ENCODE measurements at places on chromosomes 7 and 10.
A peak's percentile ranks its signal among the peaks of the same experiment; 100 is the strongest.

DNA sequence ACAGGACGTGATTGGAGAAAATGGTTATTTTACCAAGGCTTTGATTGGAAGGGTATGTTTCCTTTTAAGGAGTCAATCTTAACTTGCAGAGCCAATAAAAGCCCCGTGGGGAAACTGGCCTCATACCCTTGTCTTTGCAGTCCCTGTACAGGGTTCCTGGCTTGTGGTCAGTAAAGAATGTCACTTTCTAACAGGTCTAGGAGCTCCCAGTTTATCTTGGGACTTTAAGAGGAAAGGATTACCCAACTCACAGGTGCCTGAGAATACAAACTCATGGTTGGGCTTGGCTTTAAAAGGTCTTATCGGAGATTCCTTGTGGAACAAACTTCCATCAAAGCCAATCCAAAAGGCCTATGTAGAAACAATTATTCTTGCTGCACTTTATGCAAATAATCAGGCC lies 221.8 kb downstream of the PHF14 start:
- no peak for DNase-seq

- DNase-seq, result no peak
Observed at GRCh38 chr10:70475661-70476060, 2.9 kb upstream of the PALD1 start.

DNA sequence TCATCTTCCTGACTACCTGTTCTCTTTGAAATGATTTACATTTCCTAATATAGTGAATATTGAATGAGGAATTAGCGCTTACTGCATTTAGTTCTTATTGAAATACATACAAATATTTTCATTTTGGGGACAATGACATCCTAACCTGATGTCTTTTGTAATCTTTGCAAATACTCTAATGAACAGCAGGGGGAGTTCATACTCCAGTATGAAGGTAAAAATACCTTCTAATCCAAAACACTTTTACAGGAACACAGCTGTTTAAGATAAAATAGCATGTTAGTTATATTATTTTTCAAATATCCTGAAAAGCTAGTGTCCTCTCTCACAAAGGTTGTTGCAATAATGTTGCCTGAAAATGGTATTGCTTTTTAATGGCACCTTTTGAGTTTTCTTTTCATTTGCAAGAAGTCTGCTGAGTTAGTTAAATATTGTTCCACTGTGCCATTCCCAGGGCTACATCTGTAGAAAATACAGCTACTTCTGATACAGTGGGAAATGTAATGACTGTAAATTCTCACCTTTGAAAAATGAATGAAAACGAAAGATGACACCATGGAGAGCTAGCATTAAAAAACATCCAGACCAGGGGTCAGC lies 400.0 kb downstream of the PHF14 start:
- DNase-seq, result peak; percentile 9

DNA sequence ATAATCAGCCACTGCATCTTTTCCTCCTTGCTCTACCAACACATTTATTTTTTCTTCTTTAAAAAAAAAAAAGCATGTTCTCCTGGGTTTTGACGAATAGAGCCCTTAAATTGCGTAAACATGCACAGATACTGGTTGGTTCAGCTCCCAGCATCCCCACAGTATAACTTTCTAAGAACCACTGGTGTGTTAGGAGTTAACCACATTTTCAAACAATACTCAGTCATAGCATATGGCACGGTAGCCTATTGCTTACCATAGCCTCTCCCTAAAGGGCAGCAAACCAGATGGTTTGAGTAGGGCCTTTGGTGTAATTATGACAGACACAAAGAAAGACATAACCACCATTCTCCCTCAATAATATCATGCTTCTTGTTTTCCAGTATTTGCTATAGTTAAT lies 145.0 kb downstream of the LRRC4 start:
- DNase-seq, result no peak

GRCh38 chr10:43843321-43844101 lies 194.8 kb upstream of the ZNF32 start:
- DNase-seq, result no peak

- DNase-seq, result peak; percentile 52
Observed at GRCh38 chr10:84416245-84416555, 87.8 kb downstream of the CCSER2 start.

- no peak for DNase-seq
Observed at GRCh38 chr10:19546224-19546623, 270.0 kb upstream of the PLXDC2 start.

GRCh38 chr7:37534893-37535610 lies 86.4 kb upstream of the ELMO1 start:
- no peak for DNase-seq

DNA sequence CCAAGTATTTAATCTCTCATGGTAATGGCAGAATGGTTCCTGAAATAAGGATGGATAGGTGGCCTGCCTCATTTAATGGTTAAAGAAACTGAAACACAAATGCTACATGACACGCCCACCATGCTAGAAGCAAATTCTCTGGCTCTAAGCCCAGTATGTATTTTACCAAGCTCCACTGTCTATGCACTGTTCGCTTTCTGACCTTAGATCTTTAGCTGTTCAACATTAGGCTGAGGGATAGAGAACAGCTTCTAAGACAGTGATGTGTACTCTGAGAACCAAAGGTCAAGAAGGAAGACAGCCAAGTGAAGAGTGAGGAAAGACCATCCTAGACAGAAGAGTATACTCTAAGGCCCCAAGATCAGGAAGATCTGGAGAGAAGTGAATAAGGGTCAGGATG lies 26.6 kb downstream of the FAM3C start:
- DNase-seq, result peak; percentile 30

GRCh38 chr10:29132551-29133111 lies 156.2 kb upstream of the LYZL1 start:
- DNase-seq, result peak; percentile 50

GRCh38 chr7:14767716-14768425 lies 134.7 kb downstream of the DGKB start:
- no peak for DNase-seq

- no peak for DNase-seq
Observed at GRCh38 chr7:39035903-39036302, 58.2 kb downstream of the POU6F2 start.

DNA sequence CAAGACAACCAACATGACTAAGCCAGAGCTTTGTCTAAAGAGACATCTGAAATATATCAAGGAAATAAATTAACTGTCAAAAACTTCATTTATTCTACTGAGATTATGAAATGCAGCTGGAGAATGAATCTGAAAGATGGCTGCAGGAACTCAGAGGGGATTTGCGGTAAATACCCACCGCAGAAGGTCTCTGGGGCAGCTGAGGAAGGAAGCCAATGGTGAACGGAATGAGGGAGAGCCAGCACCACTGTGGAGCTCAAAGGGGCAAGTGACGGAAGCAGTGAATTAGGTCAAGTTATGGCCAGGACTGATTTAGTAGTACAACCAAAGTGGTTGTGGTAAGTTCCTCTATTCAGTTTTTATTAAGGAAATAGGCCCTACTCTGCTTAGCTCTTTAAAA lies 215.3 kb upstream of the GLI3 start:
- DNase-seq, result no peak

GRCh38 chr7:69018200-69018599 lies 580.1 kb upstream of the AUTS2 start:
- DNase-seq, result no peak

- DNase-seq, result no peak
Observed at GRCh38 chr10:82742478-82742877, 867.5 kb downstream of the NRG3 start.

DNA sequence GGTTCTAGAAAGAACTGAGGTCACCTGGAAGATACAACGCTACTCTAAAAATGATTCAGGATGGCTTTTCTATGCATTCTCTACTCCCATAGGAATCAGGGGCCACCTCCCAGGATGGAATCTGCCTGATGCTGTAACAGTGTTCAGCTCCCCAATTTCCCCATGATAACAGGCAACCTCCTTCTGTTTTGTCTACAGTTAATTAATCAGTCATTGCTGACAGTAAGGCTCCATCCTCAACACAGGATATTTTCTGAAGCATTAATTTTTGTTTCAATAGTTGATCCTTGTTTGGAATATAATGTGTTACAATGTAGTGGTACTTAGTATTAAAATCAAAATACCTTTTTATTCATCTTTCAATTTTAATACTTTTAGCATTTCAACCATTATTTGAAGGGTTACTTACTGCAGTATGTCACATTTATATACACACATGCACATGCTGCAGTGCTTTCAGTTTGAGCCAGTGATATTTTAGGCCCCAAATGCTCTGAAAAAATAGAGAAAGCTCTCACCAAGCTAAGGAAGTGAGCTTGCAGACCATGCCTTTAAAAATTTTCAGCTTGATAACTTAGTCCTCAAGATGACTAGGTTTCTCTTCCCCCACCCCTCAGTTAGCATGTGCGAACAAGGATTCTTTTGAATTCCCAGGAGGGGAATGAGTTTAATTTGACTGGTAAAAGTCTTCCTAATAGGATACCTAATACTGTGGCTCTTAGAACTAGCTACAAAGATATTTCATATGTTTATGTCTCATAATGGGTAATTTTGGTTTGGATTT lies 592 bp upstream of the PIK3CG start:
- no peak for DNase-seq

DNA sequence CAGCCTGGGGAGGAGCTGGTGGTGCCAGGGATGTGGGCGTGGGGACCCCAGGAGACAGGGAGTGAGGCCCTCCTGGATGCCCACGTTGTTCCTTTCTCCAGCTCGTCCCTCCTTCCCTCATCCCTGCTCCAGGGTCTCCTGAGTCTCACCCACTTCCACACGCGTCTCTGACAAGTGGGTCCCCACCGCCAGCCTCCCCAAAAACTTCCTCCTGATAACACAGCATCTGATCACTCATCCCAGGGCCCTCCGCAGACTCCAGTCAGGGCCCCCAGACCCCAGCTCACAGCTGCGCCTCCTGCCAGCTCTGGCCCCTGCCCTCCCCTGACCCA lies 60.6 kb upstream of the INPP5A start:
- no peak for DNase-seq

GRCh38 chr7:150379441-150380379 lies 580 bp downstream of the ZNF775 start:
- no peak for DNase-seq

All from COR-L47 (cell line).